ENCODE measurements at places on chromosomes 3 and 15.
A peak's percentile ranks its signal among the peaks of the same experiment; 100 is the strongest.

DNA sequence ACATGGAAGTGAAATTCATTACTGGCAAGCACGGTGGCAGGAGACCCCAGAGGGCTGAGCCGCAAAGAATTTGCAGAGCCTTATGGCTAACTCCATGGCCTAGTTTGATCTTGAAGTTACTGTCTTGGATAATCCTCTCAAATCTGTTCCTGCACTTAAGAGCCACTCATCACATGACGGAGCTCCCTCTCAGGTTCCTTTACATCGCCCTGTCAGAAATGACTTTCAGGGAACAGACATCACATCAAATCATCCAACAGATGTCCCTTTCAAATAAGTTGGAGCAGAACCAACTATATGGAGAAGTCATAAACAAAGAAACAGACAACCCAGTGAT is 328.8 kb upstream of the THBS1 start:
- no peak for DNase-seq

DNA sequence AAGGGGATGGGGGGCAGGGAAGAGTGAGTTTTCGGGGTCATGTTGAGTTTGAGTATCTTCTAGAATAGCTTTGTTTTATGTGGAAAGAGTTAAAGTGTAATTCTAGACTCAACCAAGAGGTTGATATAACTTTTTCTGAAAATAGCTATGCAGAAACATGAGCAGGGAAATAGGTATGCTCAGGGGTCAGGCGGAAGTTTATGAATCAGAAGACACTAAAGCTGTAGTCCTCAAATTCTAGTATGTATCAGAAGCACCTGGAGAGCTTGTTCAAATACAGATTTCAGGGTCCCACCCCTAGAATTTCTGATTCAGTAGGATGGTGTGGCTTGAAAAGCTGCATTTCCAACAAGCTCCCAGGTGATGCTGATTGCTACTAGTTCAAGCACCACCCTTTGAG is 37.6 kb upstream of the UBE2E2 start:
- DNase-seq: no peak

GRCh38 chr15:100337096-100338044 is 4.4 kb downstream of the ADAMTS17 start:
- DNase-seq: no peak

DNA sequence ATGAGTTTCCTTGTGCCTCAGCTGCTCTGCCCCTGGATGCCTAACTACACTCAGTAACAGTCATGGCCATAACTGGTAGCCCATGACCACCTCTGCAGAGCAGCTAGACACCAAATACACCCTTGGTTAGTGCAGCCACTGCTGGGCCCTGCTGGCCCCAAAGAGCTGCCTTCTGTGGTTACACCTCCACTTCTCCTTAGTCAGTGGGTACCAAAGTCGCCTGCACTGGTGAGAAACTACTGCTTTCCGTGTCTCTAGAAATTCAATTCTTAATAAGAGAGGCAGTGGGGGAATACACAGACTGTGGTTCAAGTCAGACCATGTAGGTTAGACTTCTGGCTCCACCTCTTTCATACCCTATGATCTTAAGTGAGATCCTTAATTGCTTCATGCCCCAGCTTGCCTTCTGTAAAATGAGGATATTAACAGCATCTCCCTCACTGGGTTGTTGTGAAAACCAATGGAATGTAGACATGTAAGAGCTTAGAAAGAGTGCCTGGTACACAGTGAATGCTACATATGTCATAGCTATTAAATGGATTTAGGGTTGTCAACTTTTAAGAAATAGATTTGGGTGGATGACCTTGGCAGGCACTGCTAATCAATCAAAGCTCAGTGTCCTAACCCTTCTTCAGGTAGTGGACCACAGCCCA is 18.2 kb downstream of the HEG1 start:
- DNase-seq: no peak

GRCh38 chr3:63349583-63350573 is 71.8 kb downstream of the SYNPR start:
- DNase-seq: peak; percentile 58

- DNase-seq: no peak
Observed at GRCh38 chr3:196772102-196772501, 32.4 kb downstream of the PAK2 start.

Data from NT2/D1 (cell line).